Occipital lobe (tissue), 3 donors: ENCODE measurements at places on chromosomes 4 and X.

GRCh38 chr4:46505131-46505530 lies 115.2 kb upstream of the GABRA2 start:
- DNase-seq, result no peak

DNA sequence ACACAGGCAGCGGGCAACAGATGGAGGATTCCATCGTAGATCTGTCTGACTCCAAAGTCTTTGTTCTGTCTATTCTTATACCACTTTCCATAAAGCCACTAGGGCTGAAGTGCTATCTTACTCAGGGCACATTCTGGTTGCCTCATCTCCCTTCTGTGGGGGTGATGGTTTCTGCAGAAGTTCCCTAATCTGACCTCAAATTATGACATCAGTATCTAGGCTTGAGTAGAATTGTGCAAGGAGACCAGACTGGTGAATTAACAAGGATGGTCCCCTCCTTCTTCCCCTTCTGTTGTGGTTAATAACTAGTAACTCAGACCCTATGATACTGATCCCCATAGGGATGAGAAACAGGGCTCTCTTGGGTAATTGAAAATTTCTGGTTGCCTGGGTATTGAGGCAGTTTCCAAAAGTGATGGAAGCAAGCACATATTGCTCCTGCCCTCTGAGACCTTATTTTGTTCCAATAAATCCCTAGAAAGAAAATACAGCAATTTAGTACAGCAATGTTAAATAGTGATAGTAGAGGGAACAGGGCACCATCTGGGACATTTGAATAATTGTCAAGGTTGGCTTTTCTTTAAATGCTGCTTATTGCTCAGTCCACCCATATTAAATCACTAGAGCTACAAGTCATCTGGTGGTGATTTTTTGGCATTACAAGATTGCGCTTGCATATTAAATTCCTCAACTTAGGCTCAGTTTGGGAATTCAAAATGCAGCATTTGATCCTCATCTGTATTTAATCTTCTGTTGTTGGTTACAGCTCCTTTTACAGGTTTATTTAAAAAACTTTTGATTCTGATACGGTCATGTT lies 57.3 kb upstream of the AP1S2 start:
- DNase-seq, result no peak

DNA sequence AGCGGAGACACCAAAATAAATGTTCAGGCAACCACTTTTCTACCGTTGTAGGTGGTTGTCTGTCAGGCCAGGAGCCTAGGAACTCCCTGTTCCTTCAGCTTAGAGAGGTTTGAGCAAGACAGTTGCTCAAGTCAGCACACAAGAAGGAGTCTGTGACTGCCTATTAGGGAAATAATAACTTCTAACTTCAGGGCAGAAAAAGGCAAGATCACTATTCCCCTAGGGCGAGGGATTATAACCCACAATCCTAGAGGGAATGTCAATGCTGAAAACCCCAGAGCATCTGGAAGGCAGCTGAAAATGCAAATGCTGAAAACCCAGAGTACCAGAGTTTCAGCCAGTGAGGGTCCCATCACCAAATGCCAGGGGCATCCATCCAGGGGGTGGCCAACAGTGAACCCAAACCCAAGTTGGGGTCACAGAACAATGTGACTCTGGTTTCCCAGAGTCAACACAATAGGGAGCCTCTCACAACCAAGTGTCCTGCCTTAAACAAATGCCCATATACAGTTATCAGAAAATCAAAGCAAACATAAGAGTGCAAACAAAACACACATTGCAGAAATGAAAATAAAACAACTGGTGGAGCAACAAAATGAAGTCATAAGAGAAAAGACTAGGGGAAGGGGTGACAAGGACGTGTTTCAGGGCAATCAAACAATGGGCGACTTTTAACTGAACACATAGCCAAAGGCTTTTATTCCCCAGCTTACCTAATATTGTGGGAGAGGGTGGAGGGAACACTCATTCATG lies 27.6 kb downstream of the MORF4L2 start:
- no peak for DNase-seq

DNA sequence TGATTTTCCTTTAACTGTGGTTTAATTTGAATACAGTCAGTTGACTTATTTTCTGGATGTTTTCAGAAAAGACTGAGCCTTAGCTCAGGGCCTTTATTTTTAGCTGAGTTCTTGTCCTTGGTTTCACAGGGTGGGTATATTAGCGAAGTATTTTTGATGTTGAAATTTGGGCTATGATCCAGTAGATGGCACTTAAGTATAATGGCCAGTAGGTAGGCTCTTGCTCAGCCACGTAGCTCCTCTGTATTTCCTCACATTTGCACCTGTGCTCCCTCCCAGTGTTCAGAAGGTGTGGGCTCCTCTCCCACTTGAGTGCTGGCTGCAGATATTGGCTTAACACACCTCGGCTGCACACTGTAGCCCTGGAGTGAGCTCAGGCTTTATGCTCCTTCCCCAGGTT lies 549.9 kb upstream of the AMOT start:
- DNase-seq, result no peak

DNA sequence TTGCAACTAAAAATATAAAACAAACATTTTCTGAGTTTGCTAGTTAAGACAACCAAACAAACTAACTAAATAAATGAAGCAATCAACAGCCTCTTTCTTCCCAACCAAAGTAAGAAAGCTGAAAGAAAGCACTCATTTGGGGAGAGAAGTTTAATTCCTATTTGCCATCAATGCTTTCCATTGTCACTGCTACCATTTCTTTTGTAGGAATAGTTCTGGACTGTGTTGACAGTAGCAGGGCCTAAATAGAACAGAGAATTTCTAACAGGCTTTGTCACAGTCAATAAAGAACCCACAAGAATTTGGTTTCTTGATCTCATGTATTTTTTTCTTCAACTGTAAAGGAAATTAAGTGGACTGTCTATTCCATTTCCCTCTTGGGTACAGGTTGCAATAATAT lies 1886.4 kb upstream of the TENM3 start:
- DNase-seq, result no peak

GRCh38 chrX:122087341-122087740 lies 1039.9 kb downstream of the GLUD2 start:
- no peak for DNase-seq

DNA sequence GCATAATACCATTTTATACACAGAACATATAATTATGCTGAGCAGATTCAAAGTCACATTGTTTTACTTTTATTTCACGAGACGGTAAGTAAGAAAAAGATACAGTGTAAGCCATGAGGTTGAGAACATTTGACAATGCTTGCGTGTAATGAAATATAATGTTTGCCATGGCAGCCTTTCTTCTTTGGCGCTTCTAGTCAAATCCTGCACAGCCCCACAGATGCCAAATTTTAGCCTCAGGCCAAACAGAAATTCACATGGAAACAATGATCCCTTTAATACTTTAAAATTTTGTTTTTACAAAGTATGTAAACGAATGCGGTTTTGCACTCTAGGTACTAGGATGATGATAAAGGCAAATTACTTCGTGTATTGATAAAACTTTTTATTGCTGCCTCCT lies 502.7 kb upstream of the SMIM31 start:
- DNase-seq, result no peak

DNA sequence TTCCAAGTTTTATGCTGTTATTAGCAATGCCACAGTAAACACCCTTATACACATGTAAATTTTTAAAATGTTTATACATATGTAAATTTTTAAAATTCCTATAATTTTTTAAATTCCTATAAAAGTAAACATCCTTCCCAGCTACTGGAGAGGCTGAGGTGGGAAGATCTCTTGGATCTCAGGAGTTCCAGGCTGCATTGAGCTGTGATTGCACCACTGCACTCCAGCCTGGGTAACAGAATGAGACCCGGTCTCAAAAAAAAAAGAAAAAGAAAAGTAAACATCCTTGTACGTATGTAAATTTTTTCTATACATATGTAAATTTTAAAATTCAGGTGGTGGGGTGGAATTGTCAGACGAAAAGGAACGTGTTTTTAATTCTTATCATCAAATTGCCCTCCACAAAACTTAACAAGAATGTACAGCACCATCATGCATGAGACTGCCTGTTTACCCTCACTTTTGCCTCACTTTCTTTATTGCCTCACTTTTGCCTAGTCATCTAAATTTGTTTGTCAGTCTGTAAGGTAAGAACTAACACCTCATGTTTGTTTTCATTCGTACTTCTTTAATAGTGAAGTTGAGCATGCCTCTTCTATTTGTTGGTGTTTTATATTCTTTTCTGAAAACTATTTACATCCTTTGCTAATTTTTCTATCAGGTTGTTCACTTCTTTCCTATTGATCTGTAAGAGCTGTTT lies 8.0 kb downstream of the SLC7A3 start:
- no peak for DNase-seq

DNA sequence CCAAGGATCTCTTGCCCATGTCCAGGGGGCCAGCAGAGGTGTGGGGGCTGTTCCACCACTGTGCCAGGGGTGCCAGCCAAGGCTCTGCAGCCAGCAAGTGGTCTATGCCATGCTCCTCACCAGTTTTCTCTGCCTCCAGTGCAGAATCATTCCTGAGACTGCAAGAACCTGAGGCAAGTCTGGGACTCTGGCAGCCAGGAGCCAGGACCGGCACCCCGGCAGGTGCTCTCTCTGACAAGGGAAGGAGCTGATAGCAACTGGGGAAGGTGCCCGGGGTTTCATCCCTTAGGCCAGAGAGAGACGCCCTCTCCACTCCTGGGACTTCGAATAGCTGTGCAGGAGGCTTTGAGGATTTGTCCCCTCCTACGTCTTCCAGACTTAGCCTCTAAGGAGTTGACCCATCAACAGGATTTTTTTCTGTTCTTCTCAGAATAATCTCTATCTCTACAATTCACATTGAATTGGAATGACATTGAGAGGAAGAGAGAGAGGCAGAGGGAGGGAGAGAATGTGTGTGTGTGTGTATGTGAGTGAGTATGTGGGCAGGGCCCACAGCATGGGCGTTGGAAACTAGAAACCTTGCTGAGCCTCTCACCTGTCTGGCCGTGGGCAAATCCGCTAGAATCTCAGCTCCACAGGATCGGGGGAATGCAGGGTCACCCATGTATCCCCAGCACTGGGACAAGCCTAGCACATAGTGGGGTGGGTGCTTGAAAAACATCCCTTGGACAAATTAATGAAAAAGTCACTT lies 74.5 kb upstream of the AFAP1 start:
- no peak for DNase-seq

DNA sequence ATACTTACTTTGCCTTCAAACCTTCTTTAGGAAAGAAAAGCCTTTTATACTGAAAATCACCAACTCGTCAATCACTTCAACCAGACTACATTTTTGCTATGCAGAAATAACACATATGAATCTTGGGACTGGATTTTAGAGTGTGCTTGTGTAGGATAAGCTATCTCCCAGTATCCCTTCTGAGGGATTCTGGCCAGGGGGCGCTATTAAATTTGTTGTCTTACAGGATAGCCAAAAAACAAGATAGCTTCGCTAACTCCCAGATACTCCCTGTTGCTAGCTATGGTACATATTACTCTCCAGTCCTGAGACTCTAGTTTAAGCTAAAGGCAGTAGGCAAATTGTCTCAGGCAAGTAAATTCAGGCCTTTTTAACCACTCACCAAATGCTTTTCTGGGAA lies 167.2 kb downstream of the LHFPL1 start:
- DNase-seq, result no peak

- no peak for DNase-seq
These were observed 51.1 kb downstream of the TET2 start for GRCh38 chr4:105197777-105198176.

DNA sequence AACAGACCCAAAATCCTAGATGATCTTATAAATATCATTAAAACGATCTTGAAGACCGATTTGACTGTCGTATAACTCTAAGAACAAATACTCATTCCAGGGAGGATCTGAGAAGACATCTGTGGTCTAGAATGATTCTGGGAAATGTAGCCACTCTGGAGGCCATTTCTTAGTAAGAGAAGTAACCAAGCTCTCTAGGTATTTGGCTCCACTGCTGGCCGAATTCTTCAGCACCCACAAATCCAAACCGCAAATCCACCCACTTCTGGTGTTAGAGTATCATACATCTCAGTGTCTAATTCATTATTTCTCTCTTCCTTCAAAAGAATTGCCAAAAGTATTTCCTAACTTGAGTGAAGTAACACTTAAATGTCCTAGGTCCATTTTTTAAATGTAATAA lies 23.9 kb downstream of the KLHL5 start:
- DNase-seq, result no peak

GRCh38 chr4:6914448-6914847 lies 4.8 kb downstream of the TBC1D14 start:
- no peak for DNase-seq

DNA sequence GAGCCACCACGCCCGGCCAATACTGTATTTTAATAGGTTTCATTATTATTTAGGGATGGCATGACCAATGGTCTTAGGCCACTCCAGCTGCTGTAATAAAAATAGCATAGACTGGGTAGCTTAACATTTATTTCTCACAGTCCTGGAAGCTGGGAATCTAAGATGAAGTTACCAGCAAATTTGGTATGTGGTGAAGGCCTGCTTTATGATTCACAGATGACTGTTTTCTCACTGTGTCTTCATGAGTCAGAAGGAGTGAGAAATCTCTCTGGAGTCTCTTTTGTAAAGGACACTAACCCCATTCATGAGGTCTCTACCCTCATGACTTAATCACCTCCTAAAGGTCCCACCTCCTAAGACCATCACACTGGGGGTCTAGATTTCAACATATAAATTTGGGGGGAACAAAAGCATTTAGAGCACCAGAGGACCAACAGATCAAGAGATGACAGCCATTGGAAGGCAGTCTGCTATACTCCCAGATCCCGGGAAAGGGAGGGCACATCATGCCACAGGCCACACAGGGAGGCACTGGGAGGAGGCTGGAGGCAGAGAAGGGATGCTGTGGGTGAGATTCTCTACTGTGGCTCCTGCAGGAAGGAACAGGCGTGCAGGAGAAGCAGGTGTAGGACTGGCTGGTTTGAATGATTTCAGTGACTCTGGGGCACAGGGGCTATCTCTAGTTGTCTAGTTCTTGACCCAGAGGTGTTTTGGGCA lies 335.8 kb upstream of the SFRP2 start:
- no peak for DNase-seq

DNA sequence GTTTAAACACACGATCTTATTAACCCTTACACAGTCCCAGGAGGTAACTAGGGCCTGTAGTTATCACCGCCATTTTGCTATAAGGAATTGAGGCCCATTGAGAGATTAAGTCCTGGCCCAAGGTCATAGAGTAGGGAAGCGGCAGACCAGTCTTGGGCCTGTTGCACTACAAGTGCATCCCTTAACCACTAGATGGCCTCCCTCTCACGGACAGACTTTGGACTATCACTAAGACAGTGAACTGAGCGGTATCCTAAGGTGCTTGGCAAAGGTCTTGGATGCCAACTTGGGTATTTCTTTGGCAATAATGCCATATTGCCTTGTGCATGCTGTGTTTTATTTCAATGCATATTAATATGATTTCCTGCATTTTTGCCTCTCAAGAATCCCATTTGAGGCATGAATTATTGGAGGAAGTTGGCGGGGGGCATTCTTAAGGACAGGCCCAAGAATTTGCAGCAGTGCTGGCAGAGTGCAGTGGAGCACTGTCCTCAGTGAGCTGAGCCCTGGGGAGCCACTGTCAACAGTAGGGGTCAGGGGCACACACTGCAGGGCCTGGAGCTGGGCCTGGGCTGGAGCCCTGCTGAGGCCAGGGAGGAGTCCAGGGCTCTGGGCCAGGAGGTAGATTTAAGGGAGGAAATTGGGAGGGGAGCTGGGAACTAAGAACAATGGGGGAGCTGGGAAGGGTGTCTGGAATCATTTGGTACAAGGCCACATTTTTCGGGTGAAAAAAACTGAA lies 147.4 kb downstream of the SMIM20 start:
- DNase-seq, result no peak

- no peak for DNase-seq
These were observed 113.0 kb upstream of the VAMP7 start for GRCh38 chrX:155767876-155768769.

- DNase-seq, result no peak
These were observed 90.2 kb upstream of the FAM241A start for GRCh38 chr4:112055100-112055499.
